Activated B cell treated with CpG ODN at 0.5 μM for 24 hours (primary cell): ENCODE measurements at places on chromosomes 5 and 9. TPM values are rescaled to one million over a fixed set of nuclear protein-coding genes. Genes with fewer than 3 reads are reported as not detected.

DNA sequence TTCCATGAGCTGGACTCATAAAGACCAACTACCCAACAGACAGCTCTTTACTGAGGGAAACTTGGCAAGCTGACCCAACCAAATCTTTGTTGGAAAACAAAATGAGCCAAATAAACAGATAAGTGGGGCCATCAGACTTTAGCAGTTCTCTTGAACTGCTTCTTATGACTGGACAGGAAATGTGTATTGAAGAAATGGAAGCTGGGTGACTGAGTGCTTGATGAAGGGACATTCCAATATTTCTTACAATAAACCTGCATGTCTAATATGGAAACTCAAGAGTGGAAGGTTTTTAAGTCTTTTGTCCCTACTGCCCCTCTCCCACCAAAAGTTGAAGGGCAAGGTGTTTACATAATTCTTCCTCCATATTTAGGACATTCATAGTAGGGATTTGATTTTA lies 218.8 kb upstream of the NR4A3 start:
- no peak for DNase-seq
- H3K27ac ChIP-seq, result no peak overlapping the region
- H3K4me1 ChIP-seq, result no peaks in the 10 kb centered on the region
- no peaks in the 10 kb centered on the region for H3K27me3 ChIP-seq
- no peaks in the 10 kb centered on the region for H3K36me3 ChIP-seq
- H3K4me3 ChIP-seq, result no peak overlapping the region

The C9orf153 gene
- 0.17 and 0.18 TPM in 2 replicates for total RNA-seq

DNA sequence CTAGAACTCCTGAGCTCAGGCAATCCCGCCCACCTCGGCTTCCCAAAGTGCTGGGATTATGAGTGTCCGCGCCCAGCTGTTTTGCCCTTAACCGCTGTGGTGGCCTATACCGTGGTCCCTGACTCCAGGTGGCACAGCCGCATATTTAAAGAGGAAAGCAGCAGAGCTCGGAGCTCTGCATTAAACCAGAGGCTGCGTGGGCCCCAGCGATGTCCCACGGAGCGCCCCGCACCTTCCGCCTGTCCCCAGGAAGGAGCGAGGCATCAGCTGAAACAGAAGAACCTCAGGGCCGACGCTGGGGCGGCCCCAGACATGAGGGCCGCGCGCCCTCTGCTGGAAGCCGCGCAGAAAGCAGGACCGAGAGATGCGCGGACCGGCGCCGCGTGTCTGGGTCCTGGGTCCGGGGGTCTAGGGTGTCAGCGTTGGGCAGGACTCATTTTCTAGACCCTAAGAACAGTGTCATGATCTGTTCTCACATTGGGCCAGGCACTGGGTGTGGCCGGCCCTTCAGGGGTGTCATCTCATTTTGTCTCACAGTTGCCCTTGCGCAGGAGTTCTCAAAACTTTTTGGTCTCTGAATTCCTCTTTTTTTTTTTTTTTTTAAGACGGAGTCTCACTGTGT lies 37.7 kb downstream of the LAMC3 start:
- H3K36me3 ChIP-seq, result no peaks in the 10 kb centered on the region
- H3K4me3 ChIP-seq, result no peak overlapping the region
- H3K4me1 ChIP-seq, result peaks cover 10% of the 10 kb centered on the region
- no peak overlapping the region for H3K27ac ChIP-seq
- peak; percentile 75 for DNase-seq

- peaks cover 8% of the 10 kb centered on the region for H3K27me3 ChIP-seq
- H3K4me3 ChIP-seq, result peak overlapping the region; percentile 29
- peak overlapping the region; percentile 22 for H3K27ac ChIP-seq
Observed at GRCh38 chr9:117826837-117827236, 122.6 kb downstream of the TLR4 start.

- no peak overlapping the region for H3K4me3 ChIP-seq
- H3K36me3 ChIP-seq, result peaks cover 16% of the 10 kb centered on the region
- DNase-seq, result no peak
- H3K27me3 ChIP-seq, result no peaks in the 10 kb centered on the region
Observed at GRCh38 chr5:32223972-32224609, 50.0 kb upstream of the GOLPH3 start.

DNA sequence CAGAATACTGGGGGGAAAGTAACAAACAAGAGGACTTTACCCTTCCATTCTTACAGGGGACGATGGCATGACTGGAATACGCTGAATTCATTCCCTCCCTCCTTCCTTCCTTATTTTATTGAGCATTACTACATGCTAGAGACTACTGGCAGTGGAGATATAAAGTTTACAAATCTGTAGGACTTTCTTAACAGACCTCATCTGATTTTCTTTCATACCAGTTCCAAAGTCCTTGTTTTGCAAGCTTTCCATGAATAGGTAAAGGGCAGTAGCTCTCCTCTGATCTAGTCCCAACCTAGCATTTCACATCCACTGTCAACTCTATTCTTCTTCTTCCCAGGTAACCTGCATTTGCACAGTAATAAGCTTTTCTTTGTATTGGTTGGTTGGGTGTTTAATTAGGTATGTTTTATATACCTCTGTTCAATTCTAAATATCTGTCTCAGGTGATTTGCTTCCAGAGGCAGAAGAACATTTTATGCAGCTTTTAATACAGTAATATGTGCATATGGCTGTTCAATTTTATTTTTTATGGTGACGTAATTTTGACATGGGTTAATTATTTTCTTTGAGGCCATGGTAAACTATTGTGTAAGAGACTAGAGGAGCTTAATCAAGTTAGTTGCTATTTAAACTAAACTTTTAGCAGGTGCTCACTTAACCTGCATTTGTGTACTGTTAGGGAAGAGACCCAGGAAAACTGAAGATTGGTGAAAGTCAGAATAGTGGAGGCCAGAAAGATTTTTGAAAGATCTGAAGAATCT lies 150.9 kb downstream of the ARHGAP26 start:
- H3K27ac ChIP-seq, result no peak overlapping the region
- H3K4me1 ChIP-seq, result peaks cover 10% of the 10 kb centered on the region
- no peak for DNase-seq
- no peaks in the 10 kb centered on the region for H3K27me3 ChIP-seq
- H3K36me3 ChIP-seq, result no peaks in the 10 kb centered on the region
- no peak overlapping the region for H3K4me3 ChIP-seq

GRCh38 chr9:35519692-35520363 lies 29.9 kb downstream of the RUSC2 start:
- H3K4me1 ChIP-seq, result no peaks in the 10 kb centered on the region
- H3K4me3 ChIP-seq, result no peak overlapping the region
- no peak overlapping the region for H3K27ac ChIP-seq
- no peaks in the 10 kb centered on the region for H3K36me3 ChIP-seq
- H3K27me3 ChIP-seq, result no peaks in the 10 kb centered on the region
- no peak for DNase-seq

The LECT2 gene
- total RNA-seq, result not detected in 2 replicates

DNA sequence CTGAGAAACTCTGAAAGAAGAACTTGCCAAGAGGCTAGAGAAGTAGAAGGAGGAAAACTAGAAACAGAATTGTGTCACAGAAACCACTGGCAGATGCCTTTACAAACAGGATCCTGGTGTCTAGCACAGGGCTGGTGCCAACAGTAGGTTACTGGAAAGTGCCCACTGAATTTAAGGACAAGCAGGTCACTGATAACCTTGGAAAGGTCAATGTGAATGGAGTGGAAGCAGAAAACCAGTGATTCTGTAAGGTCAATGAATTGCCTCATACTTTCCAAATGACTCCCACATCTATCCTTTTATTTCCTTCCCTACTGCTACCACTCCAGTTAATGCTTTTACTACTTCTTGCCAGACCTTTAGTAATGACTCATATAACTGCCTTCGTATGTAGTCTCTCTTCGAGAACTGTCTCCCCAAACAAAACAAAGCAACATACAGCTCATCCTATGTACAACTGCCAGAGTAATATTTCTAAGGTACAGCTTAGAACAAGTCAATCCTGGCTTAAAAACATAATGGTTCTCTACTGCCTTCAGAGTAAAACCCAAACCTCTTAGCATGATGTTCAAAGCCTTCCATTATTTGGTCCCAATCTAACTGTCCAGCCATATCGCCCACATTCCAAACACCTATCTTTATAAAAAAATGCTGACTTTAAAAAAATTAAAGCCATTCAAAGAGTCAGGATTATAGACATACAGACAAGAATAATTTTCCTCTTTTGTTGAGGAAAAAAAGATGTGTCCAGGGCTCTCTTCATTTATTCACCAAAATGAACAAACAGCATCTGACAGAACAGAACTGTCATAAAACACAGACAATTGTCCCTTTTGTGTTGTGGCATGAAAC lies 52.5 kb downstream of the NR3C1 start:
- H3K27ac ChIP-seq, result no peak overlapping the region
- H3K36me3 ChIP-seq, result peaks cover 19% of the 10 kb centered on the region
- H3K27me3 ChIP-seq, result no peaks in the 10 kb centered on the region
- H3K4me1 ChIP-seq, result peaks cover 63% of the 10 kb centered on the region
- DNase-seq, result no peak

DNA sequence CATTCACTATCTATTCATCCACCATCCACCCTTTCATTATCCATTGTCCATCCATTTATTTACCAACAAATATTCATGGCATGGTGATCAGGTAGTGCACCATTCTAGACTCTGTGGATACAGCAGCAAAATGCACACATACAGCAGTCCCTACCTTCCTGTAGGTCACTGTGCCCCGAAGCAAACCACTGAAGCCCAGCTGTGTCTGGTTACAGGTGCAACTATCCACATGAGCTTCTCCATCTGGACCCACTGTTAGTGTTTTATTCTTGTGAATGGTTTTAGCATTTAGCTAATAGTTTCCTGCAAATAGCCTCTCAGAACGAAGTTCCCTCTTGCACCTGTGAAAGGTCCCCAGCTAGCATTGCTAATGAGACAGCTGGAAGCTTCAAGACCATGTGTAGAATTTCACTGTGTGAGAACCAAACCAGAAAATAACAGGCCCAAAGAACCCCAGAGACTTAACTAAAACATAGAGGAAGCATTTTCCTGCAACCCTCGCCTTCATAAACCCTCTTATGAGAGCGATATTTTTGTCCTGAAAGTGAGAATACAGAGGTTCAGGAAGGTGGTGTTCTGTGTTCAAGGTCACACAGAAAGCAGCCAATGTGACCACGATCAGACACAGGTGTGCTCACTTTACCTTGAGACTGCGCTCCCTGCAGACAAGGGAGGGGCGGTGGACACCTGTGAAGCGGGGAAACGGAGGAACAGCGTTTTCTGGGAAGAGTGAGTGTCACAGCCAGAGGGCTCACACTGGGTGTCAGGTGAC lies 18.5 kb downstream of the PAEP start:
- no peaks in the 10 kb centered on the region for H3K4me1 ChIP-seq
- H3K4me3 ChIP-seq, result no peak overlapping the region
- DNase-seq, result no peak
- no peaks in the 10 kb centered on the region for H3K36me3 ChIP-seq
- H3K27ac ChIP-seq, result no peak overlapping the region

DNA sequence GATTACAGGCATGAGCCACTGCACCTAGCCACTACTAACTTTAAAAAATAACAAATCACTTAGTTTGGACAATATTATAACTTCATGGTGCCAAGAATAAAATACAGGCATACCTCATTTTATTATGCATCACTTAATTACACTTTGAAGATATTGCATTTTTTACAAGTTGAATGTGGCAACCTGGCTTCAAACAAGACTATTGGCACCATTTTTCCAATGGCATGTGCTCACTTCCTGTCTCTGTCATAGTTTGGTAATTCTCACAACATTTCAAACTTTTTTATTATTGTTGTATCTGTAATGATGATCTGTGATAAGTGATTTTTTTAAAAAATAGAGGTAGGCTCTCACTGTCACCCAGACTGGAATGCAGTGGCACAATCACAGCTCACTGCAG lies 49.9 kb upstream of the ERBIN start:
- H3K36me3 ChIP-seq, result no peaks in the 10 kb centered on the region
- no peak overlapping the region for H3K4me3 ChIP-seq
- H3K4me1 ChIP-seq, result no peaks in the 10 kb centered on the region
- no peak for DNase-seq
- no peaks in the 10 kb centered on the region for H3K27me3 ChIP-seq
- H3K27ac ChIP-seq, result no peak overlapping the region

- no peak overlapping the region for H3K4me3 ChIP-seq
- H3K36me3 ChIP-seq, result no peaks in the 10 kb centered on the region
- DNase-seq, result no peak
- no peaks in the 10 kb centered on the region for H3K4me1 ChIP-seq
Observed at GRCh38 chr9:842635-843426, 1.3 kb downstream of the DMRT1 start.

The SGCD gene
- not detected in 2 replicates for total RNA-seq

The FAM221B gene
- total RNA-seq, result not detected in 2 replicates

GRCh38 chr9:101450931-101451330 lies 15.4 kb upstream of the ALDOB start:
- peaks cover 33% of the 10 kb centered on the region for H3K27me3 ChIP-seq
- DNase-seq, result no peak
- H3K27ac ChIP-seq, result no peak overlapping the region
- H3K4me1 ChIP-seq, result peaks cover 11% of the 10 kb centered on the region
- H3K4me3 ChIP-seq, result no peak overlapping the region

DNA sequence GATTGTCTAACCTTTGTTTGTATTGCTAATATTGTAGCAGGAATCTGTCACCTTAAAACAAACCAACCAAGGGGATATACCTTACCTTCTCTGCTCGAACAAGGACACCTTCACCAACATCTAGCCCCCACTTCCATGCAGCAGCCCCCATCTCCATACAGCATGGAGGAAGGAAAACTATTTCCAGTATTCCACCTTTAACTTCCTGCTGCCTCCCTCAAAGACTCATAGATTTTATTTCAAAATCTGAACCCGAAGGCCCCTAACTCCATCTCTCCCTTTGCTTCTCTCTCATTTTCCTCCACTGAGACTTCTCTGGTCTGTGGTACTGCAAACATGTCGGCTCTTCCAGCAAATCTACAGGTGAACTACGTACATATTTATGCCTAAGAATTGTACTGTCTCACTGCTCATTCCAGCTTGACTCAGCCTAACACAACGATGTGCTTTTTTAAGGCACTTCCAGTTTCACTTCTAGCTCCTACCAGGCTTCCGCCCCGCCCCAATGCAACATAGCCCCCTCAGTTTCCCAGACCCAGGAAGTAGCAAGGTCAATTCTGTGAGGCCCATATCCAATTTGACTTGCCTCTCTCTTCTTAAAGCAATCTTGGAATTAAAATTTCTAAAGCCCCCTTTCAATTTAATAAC lies 70.7 kb upstream of the RNF38 start:
- no peaks in the 10 kb centered on the region for H3K27me3 ChIP-seq
- peak; percentile 36 for DNase-seq
- H3K27ac ChIP-seq, result peak overlapping the region; percentile 95
- H3K4me1 ChIP-seq, result peaks cover 35% of the 10 kb centered on the region
- peak overlapping the region; percentile 82 for H3K4me3 ChIP-seq
- no peaks in the 10 kb centered on the region for H3K36me3 ChIP-seq

The SEMA6A gene
- total RNA-seq, result 0.20 TPM in 2 replicates

DNA sequence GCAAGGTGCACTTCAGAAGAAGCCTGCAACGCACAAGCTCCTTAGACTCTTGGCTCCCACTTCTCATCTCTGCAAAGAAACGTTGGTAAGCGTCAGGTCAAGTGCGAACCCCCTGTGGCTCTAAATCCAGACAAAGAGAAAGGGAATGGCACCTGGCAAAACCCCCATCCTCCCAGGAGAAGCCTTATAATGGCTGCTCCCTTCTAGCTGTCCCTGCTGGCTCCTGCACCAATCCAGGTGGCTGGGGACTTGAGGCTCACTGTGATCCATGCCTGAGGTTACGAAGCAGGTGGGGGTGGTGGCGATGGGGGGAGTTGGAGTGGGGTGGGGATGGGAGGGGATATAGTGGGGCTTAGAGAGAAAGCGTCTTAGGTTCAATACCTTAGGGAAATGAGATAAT lies 272.8 kb downstream of the DENND1A start:
- no peak overlapping the region for H3K27ac ChIP-seq
- no peaks in the 10 kb centered on the region for H3K27me3 ChIP-seq
- no peak for DNase-seq

- peaks cover 86% of the 10 kb centered on the region for H3K36me3 ChIP-seq
- H3K27ac ChIP-seq, result peak overlapping the region; percentile 53
- H3K4me3 ChIP-seq, result no peak overlapping the region
- no peaks in the 10 kb centered on the region for H3K27me3 ChIP-seq
- peaks cover 42% of the 10 kb centered on the region for H3K4me1 ChIP-seq
Observed at GRCh38 chr5:150397146-150397781, 15.4 kb downstream of the CD74 start.
